ENCODE measurements at places on chromosomes 7 and 10.

DNA sequence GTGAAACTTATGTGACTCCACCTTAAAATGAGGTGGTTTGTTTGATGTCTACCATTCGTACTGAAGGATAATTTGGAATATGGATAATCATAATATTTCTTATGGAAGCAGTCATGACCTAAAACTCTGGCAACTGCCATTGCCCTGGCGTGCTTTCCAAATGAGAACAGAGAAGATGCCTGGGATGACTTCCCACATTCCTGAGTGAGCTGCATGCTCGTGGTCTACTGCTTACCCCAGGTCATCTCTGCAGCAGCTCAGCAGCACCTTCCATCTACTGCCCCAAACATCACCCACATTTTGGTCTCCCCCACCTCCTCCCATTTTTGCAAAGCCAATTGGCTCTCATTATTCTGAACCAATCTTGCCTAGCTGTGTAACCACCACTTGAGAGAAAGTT is 40.1 kb downstream of the LYZL1 start:
- no peak for DNase-seq

- DNase-seq: peak; percentile 21
These were observed 102.0 kb downstream of the STRA8 start for GRCh38 chr7:135335628-135336139.

DNA sequence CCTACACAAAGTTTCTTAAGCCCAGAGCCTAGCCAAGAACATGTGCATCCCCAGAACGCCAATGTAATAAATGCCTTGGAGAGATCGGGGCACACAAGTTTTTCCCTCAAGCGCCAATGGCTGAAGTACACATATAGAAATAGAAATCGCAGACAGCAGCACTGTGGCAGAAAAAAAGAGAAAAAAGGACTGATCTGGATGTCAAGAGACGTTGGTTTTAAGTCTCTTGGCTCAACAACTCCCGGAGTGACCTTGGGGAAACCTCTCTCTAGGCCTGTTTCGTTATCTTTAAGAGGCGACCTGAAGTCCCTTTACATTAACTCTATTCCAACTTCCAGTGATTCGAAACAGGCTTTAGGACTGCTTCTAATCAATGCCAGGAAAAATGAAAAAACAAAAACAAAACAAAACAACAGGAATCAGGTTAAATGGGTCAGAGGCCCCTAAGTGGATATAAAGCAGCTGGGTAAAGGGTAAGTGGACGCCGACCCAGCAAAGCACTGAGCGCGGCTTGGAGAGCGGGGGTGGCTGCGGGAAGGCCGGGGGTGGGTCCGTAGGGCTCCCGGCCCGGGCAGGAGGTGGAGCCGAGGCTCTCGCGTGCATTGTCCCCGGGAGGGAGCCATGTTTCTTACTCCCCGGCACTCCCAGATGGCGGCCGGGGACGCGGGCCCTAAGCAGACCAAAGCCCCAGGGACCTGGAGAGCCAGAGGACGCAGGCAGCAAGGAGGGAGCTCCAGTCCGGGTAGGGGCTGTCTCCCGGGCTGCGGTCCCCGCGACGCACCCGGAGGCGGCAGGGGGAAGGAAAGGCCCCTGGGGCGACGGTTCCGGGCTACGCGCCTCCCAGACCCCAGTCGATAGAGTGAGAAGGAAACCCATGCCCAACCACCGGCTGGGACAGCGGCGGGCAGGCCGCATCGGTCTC is 757 bp downstream of the EIF3A start:
- peak; percentile 85 for DNase-seq

DNA sequence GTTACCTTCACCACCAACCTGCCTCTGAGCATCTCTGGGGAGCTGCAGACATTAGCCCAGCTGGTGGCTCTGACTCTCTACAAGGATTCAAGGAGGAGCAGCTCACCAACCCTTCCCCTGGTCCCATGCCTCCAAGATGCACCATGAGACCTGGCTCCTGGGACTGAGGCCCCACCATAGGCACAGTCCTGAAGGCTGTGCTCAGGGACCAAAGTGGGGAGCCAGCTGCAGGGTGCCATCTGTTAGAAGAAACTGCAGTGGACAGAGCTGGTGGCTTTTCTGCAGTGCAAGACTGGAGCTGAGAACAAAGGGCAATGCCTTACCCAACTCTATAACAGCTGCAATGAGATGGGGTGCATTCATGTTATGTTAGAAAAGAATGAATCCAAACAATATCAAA is 581.6 kb downstream of the TCERG1L start:
- DNase-seq: no peak

GRCh38 chr10:48634198-48634983 is 29.5 kb upstream of the ARHGAP22 start:
- DNase-seq: no peak

DNA sequence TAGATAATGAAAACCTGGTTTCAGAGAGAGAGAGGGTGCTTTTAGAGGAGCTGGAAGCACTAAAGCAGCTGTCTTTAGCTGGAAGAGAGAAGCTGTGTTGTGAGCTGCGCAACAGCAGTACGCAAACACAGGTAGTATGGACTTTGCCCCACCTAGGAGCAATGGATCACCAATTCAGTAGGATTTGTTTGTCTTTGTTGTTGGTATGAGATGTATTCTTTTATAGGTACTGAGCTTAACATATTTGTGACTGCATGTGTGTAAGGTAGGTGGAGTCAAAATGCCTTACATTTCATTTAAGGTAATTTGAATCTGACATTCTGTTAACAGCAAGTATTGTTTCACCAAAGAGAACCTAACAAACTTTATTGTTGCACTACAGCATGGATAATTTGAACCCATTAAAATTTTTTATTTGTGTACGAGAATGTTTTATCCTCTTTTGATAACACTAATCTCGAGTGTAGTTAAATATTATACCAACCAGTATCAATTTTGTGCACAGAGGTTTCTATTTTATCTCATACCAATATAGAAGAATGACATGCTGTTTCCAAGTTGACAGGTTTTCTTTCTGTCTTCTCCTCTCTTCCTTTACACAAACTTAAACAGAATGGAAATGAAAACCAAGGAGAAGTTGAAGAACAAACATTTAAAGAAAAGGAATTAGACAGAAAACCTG is 92.1 kb downstream of the CYP51A1 start:
- DNase-seq: no peak

- DNase-seq: no peak
These were observed 25.7 kb upstream of the CDK14 start for GRCh38 chr7:90570373-90570959.

DNA sequence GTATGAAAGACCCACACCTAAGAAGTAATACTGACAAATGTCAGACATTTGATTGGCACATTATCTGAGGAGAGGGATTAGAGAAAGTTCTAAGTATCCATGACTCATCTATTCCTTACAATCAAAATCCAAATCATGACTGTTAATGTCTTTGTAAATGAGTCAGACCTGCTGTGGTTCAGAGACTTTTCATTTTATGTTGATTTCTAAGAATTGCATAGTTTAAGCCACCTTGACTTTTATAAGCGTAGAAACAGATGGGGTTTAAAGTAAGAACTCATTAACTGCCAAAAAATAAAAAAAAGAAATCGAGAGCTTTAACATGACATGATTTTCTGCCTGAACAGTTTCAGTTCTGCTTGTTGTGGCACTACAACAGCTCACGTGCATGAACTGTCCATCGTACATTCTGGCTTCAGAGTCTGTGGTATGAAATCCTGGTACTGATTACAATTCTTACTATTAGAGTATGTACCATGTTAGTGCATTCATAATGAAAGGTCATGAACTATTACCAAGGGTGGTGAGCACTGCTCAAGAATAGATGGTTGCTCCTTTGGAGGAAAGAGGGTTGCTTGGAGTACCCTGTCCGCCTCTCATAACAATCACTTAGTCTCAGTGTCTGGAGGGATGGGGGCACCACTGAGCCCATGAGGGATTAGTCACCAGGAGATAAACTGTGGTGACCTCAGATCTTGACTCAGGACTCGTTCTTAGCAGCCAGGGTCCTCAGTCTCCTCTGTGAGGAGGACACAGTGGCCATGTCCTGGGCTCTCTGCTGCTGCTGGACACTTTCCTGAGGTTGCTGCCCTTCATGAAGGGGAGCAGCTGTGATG is 42.2 kb downstream of the ACSM6 start:
- no peak for DNase-seq

DNA sequence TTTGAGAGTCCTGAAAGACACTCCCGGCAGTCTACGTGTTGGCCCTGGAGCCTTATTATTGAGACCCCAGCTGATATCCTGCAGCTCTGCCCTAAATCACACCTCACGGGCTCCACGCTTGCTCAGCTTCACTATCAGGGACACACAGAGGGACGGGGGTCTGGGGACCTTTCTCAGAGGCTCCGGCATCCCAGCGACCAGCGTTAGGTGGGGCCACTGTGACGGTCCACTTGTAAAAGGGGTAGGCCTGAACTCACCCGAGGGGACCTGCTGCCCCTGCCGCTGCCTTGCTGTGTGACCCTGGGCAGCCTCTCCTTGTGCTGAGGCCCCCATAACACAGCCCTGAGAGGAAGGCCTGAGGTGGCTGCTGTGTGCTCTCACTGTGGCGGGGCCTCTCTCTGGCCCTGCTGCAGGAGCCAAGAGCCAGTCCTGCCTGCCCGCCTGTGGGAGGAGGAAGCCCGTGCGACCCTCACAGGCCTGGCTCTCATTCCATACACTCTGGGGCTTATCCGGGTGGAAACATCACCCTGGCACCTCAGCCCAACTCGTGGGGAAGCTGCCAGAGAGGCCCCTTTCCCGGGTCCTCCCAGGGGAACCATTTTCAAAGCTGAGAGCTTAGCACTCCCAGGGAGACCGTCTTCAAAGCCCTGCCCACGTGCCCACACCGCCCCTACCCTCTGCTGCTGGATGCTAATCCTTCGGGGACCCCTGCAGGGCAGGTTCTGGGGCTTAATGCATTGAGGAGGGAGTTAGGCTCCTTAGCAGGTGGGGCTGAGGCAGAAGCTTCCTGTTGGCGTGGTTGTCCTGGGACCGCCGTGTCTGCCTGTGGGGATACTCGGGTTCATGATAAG is 21.7 kb downstream of the AQP1 start:
- no peak for DNase-seq

- no peak for DNase-seq
These were observed 48.8 kb downstream of the GOLGA7B start for GRCh38 chr10:97898429-97898828.

GRCh38 chr10:89615824-89616223 is 29.2 kb downstream of the PANK1 start:
- DNase-seq: no peak

DNA sequence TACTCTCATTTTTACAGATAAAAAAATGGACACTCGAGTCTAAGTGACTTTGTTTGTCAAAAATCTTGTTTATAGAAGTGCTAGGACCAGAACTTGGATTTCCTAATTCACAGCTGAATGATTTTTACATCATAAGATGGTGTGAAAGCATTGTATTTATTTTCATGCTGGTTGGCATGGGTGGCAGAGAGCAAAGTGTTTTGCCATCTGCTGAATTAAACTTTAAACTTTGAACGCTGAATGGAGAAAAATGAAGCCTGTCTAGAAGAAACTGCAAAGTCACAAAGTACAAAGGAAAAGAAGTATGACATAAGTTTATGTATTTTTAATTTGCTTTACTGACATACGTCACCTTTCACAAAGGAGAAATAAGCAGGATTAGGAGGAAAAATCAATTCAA is 142.0 kb downstream of the NRBF2 start:
- no peak for DNase-seq

DNA sequence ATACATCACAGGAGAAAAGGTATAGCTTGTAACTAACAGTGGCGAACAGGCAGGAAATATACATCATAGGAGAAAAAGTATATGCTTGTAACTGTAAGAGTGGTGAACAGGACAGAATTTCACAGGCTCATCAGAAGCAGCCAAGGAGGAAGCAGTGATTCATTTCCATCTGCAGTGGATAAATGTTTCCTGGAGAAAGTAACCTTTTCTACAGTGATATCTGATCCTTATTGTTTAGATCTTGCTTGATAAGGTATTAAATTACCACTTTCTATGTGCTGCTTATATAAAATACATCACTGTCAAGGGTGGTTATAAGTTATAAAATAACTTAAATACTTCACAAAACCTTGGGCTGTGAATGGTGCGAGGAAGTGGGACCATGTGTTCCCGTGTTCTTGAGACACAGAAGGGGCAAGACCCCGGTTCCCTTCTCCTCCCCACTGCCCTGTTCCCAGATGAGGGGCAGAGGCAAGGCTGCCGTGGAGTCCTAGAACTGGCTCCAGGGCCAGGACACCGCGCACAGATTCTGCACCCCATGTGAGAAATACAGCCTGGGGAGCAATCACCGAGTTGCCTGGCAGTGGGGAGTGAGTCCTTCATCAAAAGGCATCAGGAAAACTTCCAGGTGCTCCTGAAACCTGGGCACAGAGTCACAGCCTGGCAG is 135.2 kb downstream of the DIP2C start:
- DNase-seq: no peak

DNA sequence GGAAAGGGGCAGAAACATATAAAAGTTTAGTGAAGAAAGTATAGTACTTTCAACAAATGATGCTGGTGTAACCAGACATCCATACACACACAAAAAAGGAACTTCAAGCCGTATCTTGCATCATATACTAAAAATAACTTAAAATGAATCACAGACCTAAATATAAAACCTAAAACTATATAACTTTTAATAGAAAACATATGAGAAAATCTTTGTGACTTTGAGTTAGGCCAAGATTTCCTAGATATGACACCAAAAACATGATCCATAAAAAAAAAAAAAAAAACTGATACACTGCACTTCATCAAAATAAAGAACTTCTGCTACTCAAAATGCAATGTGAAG is 40.9 kb downstream of the NUDCD3 start:
- no peak for DNase-seq

DNA sequence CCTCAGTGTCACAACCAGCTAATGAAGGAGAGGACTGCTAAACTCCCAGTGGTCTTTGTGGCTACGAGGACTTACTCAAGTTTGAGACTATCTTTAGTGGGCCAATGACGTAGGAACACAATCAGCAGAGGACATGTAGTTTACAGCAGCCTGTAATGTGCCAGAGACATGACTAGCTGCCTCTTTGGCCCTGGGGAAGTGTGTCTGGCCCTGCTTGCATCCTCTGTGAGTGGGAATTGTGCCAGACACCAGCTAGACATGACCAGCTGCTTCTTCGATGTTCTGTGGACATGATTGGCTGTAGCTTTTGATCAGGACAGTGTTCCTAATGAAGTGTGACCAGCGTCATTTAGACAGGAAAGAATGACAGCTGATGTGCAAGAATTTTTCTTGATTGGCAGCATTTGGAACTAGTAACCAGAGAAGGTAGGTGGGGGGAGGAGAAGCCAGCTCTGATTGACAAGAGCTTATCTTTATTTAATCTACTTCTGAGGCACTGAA is 141.7 kb downstream of the AUTS2 start:
- DNase-seq: no peak

DNA sequence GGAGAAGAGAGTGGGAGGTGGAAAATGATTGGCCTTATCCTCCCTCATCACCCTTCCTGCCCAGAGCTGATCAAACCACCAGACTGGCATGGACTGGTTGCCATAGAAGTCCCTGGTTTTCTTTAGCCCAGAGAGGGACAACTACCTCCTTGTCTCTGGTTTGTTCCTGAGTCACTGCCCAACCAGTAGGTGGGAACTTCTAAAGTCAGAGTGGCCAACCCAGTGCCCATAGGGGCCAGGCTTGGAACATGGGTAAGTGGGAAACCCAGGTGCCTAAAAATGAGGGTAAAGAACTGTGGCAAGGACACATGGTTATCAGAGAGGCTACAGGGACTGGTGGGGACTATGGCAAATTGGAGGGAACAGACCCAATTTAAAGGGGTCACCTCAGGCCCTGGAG is 63.8 kb downstream of the FAM241B start:
- DNase-seq: no peak

All from erythroblast (primary cell).